ENCODE measurements at places on chromosomes 1 and 21.
A peak's percentile ranks its signal among the peaks of the same experiment; 100 is the strongest.

- DNase-seq: no peak
These were observed 15.6 kb downstream of the C1orf159 start for GRCh38 chr1:1100296-1100695.

DNA sequence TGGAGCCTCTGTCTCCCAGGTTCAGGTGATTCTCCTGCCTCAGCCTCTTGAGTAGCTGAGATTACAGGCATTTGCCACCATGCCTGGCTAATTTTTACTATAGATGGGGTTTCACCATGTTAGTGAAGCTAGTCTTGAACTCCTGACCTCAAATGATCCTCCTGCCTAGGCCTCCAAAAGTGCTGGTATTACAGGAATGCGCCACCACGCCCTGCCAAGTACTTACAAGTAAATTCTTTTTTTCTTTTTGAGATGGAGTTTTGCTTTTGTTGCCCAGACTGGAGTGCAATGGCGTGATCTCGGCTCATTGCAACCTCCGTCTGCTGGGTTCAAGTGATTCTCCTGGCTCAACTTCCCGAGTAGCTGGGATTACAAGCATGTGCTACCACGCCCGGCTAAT, 42.5 kb downstream of the RPRD2 start:
- DNase-seq: peak; percentile 47

- no peak for DNase-seq
These were observed 6.4 kb upstream of the TACSTD2 start for GRCh38 chr1:58583496-58583895.

- no peak for DNase-seq
These were observed 23.8 kb downstream of the DENND2D start for GRCh38 chr1:111176678-111177077.

DNA sequence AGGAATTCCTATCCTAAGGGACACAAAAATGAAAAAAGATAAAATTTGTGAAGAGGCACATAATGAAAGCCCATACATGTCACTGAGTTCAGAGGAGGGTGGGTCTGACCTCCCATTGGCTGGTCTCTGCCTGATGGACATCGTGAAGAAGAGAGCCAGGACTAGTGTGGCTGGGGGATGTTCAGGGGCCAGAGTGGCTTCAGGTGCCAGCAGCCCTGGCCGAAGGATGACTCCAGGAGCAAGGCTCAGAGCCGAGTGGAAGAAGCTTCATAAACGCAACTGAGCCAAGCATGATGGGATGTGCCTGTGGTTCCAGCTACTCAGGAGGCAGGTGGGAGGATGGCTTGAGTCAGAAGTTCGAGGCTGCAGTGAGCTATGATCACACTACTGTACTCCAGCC, 56.9 kb upstream of the ATP5PO start:
- no peak for DNase-seq

- peak; percentile 49 for DNase-seq
These were observed 21.1 kb upstream of the EPHB2 start for GRCh38 chr1:22689505-22689904.

DNA sequence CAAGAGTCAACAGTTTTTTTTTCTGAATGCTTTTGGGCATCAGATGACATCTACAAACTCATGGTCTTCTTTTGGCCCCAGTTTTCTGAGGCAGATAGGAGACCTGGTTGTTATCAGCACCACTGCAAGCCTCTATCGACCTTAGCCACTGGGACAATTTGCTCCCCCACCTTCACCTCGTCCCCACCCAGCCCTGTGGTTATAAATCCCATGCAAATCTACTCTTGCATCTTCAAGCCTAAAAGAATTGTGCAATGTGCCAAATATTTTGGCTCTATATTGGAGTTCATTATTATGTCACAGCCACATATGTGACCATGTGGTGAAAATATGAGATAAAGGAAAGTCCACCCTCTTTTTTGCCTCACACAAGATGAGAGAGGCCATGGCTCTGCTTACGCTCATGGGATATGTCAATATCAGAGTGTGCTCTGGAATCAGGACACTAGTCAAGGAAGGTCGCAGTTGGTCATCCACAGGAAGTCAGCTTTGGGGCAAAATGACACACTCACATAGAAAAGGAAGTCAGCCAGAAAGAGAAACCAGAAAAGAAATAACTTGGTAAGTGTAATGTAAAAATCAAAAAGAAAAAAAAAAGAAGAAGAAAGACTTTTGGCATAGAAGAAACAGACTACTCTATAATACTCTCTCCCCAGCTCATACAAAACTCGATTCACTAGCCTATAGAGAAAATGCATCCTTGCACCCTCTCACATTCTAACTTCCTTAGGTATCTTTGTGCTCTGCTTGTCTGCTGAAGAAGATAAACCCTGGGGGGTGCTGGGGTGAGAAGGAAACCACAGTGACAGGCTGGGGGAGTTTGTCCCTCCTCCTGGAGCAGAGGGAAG, 21.2 kb downstream of the SLC30A10 start:
- DNase-seq: no peak

DNA sequence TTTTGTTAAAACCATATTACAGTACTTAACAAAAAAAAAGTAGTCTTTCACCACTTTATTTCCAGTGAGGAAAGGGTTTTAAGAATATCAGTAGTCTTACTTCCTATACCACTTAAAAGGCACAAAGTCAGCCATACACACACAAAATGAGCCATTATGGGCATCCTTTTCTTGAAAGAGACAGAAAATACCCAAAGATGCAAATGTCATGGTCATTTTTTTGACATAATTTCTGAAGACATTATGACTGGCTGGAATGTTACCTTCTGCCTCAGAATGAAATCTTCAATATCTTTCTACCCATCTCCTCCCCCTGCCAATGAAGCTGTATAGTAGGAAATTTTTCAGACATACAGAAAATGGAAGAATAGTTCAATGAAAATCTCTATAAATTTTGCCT, 237.7 kb downstream of the SLC45A1 start:
- DNase-seq: no peak

DNA sequence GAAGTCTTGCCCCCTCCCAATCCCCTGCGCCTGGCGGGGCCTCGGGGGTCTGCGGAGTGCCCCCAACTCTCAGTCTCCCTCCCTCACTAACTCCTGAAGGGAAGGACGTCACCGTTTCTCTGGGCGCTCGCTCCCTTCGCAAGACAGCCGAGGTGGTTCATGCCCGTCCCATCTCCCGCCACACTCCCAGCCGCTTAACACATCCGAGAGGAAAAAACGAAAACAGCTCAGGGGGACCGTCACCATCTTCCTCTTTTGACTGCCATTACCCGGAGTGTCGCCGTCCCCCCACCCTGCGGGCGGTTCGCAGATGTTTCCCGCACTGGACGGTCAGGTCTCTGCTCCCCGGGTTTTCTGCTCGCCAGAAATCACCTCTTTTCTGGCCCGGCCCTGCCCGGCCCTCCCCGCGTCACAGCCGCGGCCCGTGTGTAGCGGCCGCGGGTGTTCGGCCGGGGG, 532 bp downstream of the ERO1B start:
- DNase-seq: peak; percentile 29

DNA sequence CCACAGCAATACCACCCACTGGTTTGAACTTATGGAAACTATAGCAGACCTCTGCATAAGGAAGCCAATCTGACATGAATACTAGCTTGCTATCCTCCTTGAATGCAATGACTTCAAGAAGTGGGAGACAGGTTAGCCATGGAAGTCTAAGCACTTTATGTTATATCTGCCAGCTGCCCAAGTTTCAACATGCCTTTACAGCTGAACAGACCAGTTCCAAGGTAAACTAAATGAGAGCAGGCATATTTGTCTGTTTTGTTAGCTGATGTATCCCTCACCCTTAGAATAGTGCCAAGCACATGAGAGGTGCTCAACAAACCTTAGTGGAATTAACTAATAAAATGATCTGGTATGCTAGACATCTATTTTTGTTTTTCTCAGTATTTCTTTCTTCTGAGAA, 65.1 kb downstream of the ALG14 start:
- DNase-seq: no peak

GRCh38 chr1:116325922-116326321, 47.1 kb upstream of the ATP1A1 start:
- DNase-seq: no peak

DNA sequence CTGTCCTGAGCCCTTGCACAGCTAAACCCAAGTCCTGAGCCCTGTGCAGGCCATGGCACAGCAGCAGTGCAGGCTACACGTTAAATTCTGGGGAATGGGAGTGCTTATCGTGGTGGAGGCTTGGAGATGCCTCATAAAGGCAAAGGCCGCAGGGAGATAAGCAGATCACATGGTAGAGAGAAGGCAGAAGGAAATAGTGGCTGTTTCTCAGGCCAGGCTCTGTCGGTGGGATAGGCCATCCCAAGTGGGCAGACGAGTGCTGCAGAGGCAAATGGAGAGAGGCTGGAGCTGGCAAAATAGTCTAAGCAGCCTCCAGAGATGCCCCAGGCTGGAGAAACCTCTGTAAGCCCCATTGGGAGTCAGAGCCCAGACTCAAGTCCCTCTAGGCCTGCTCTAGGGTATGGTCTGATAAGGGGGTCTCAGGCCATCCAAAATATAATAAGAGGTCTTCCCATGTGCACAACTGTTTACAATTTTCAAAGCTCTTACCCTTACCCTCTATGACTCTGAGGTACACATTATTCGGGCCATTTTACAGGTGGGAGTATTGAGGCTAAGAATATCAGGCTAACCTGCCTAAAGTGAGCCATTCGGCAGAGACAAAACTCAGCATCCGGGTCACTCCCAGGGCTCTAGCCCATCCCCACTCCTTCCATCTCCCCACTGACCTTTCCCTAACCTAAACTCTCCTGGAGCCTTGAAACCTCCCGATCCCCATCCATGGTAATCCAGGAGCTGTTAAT, 79.6 kb downstream of the NKAIN1 start:
- no peak for DNase-seq

GRCh38 chr21:14533499-14534428, 12.4 kb downstream of the SAMSN1 start:
- DNase-seq: peak; percentile 8

- no peak for DNase-seq
These were observed 69.5 kb upstream of the DESI2 start for GRCh38 chr1:244583358-244583982.

GRCh38 chr1:31855038-31855845, 39.4 kb upstream of the SPOCD1 start:
- no peak for DNase-seq

- no peak for DNase-seq
These were observed 56.1 kb upstream of the IRF2BP2 start for GRCh38 chr1:234665975-234666605.

- no peak for DNase-seq
These were observed 465.2 kb downstream of the NCAM2 start for GRCh38 chr21:21463456-21463855.

DNA sequence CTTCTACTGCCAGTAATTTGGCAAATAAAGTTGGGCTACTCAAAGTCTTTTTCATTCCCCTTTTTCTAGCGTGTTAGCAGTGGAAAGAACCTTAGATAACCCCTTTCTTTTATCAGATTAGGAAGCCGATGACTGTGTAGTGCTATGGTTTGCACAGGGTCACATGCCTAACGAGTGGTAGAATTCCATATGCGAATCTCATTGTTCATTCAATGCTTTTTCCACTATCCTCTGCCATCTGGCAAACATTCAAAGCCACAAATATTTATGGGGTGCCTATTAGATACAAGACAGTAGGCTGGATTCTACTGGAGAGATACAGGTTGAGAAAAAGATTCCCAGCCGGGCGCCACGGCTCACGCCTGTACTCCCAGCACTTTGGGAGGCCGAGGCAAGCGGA, 14.9 kb upstream of the IER5 start:
- DNase-seq: peak; percentile 88

DNA sequence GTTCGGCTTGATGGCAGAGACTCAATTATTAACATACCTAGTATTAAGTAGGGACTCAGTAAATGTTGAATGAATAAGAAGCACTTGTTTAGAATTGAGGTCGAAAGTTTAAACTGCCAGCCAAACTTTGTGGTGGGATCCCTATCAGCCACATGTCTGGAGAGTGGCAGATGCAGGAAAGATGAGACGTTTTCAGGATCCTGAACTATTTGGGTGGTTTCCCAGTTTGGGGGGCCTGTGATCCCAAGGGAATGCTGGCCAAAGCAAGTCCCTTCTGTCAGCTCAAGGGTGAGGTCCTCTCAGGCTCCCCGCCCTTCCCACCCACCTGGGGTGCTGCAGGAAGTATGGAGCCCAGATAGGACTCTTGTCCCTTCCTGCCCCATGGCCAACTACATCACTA, 38.6 kb downstream of the KCNC4 start:
- DNase-seq: no peak

- DNase-seq: no peak
These were observed 1.4 kb upstream of the PODN start for GRCh38 chr1:53060579-53060978.

DNA sequence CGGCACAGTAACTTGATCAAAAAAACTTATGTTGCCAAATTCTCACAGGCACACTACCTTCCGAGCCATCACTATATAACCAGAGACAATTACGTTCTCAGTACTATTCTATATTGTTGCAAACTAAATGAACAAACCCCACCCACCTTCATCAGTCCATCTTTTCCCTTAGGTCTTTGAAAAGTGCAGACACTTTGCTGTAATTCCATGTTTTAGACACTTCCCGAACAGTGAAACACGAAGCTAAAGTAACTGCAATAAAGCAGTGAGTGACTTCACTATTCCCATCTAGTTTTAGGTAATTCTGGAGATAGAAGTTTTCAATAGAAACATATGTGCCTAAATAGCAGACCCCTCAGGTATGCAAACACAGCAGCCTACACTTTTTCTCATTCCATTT, 7.7 kb downstream of the SFPQ start:
- DNase-seq: no peak

DNA sequence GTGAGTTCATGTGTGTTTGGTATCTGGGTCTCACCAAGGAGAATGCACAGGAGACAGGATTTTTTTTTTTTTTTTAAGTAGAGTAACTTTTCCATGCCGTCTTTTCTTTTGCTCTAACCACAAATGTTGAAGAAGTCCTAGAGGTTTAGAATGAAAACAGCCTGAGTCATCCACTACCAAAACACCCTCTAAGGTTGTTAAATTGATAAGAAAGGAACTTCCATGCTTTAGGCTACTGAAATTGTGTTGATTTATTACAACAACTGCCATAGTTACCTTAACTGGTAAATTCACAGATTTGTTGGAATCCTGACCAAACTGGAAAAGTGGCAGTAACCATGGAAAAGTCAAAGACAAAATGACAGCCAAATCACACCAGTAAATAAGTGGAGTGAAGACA, 375.6 kb downstream of the AMY1C start:
- no peak for DNase-seq

DNA sequence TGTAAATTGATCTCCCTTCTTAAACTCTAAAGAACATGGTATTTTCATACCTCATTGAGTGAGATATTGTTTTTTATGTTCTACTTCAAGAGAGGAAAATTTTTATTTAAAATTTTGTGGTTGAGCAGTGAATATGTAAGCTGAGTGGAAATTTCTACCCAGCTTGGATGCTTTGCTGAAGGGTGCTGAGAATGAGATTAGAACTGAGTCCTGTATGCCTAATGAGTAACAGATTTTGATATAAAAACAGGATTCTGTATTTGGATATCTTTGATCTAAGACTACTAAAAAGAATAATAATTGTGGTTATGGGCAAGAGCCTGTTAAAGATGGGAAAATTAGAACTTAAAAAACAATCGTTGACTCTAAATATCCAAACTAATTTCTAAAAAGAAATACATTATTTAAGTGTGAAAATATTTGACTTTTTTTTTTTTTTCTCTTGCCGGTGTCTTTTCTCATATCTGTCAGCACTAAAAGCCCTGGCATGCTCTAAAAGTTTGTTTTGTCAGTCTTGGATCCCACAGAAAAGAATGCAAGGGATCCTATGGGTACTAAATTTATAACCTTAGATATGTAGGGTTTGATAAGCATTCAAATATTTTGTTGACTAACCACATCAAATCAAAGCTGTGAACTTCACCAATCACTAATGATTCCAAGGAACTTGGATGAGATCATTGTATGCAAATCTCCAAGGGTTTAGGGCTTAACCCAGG, 652.3 kb downstream of the PTPRC start:
- DNase-seq: no peak

- no peak for DNase-seq
These were observed 23.1 kb downstream of the UBE2G2 start for GRCh38 chr21:44778499-44778911.
